ENCODE measurements at places on chromosomes 5 and 9.

DNA sequence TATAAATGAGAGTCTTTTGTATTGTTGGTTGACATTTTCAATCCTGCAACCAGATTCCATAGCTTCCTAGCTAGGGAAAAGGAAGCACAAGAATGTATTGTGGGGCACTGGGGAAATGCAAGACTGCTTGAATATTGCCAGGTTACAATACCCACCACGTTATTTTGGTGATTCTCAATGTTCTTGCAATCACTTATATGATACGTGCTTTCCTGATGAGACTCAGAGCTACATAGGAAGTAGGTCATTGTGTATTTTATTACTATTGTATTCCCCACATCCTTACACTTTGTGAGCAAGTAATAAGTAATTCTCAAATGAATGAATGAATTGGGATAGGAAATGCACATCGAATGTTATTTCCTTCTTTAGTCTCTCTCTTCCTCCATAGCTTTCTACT, 217.1 kb upstream of the CD180 start:
- DNase-seq, result no peak

DNA sequence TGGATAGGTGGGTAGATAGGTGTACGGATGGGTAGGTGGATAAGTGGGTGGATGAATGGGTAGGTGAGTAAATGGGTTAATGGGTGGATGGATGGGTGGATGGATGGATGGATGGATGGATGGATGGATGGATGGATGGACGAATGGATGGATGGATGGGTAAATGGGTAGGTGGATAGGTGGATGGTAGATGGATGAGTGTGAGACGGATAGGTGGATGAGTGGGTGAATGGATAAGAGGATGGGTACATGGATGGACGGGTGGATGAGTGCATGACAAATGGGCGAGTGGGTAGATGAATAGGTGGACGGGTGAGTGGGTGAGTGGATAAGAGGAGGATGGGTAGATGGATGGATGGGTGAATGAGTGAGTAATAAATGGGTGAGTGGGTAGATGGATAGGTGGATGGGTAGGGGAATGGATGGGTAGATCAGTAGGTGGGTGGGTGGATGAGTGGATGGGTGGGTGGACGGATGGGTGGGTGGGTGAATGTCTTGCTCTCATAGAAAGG, 179.2 kb downstream of the FGF18 start:
- DNase-seq, result no peak

GRCh38 chr5:10528056-10528816, 35.6 kb upstream of the ANKRD33B start:
- no peak for DNase-seq

DNA sequence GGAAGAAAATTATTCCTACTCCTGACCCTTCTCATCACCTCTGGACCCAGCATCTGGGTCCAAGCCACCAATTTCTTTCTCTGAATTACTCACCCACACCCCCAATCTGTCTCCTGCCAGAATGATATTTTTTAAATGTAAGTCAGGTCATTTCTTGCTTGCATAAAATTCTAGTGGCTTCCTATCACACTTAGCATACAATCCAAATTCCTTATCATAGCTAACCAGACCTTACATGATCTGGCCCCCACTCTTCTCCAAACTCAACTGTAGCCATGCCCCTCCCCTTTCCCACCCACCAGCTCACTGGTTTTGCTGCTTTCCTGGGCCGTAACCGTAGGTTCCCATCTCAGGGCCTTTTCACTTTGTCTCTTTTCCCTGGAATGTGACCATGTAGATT, 15.2 kb downstream of the HTR4 start:
- no peak for DNase-seq

- DNase-seq, result no peak
Observed at GRCh38 chr9:129235931-129236331, 57.9 kb upstream of the IER5L start.

DNA sequence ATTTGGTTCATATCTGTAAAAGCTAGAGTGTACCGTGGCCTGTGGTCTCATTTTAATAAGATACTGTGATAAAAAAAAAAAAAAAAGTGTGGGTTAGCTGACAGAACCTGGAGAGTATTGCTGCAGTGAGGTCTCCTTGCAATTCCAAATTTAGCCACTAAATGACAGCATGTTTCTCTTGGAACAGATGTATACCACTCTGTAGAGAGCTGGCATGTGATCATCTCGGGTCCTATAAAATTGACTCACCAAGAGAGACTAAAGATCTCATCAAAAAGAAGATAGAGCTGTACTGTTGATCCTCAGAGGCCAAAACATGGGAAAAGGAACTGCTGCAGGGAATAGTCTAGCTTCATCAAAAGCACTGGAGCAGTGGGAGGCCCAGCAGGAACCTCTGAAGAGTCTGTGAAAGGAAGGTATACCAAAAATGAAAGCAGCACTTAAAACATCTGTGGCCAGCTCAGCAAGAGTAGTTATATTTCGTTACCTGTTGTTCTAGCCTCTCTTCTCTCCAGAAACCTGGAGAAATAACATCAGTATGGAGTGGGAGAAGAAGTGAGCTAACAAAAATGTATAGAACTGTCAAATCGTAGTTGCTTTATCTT, 826.8 kb downstream of the EFNA5 start:
- DNase-seq, result no peak

GRCh38 chr5:81361600-81361999, 32.3 kb downstream of the ACOT12 start:
- no peak for DNase-seq

DNA sequence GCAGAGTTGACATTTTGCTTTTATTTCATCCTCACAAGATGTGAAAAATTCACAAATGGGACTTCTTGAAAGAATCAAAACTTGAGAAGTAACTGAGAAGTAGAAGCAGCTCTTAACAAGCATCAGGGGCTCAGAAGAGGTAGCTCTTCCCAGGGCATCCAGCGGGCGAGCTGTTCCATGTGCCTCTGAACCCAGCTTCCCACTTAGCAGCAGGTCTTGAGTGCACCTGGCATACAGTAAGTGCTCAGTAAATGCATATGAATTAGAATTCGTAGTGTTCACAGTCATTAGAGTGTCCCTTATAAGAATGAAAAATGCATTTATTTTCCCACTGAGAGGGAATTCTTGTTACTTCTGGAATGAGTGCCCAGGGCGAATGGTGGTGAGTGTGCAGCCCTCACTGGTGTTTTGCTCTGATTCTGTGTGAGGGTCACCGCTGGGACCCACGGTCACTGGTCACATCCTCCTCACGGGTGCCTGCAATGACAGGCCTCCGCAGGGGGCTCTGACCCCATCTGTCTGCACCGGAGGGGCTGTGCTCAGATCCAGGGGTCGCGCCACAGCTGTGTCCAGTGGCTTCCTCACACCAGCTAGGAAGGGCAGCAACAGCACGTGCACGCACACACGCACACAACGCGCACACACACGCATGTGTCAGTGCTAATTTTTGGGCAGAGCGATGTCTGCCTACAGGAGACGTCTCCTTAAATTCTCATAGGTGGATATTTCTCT, 26.9 kb downstream of the EXOC3 start:
- no peak for DNase-seq

GRCh38 chr9:137076636-137077009, 694 bp upstream of the UAP1L1 start:
- no peak for DNase-seq

GRCh38 chr9:136673975-136674785, 11.5 kb downstream of the EGFL7 start:
- no peak for DNase-seq

GRCh38 chr5:122559676-122560075, 215.2 kb upstream of the SNX2 start:
- DNase-seq, result no peak

DNA sequence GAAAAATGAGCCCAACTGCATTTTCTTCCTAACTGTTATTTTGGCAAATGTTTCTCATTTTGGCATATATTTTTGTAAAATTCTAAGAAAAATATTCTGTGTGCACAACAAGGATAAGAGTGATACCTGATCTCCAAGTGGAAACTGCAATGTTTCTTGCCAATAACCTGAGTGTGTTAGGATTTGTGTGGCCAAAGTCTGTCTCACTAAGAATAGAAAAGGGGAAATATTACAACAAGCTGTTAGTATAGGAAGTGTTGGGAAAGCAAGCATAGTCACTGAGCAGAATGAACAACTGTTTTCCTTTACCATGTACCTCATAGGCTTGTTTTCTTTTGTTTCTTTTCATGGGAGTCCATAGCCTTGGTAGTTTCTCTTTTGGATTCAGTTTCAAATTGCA, 624.2 kb downstream of the MTRR start:
- no peak for DNase-seq

- no peak for DNase-seq
Observed at GRCh38 chr5:89087551-89088318, 204.8 kb upstream of the MEF2C start.

- DNase-seq, result no peak
Observed at GRCh38 chr9:13160051-13160450, 119.4 kb downstream of the MPDZ start.

- peak; percentile 25 for DNase-seq
Observed at GRCh38 chr9:34463098-34463900, 4.7 kb downstream of the DNAI1 start.

DNA sequence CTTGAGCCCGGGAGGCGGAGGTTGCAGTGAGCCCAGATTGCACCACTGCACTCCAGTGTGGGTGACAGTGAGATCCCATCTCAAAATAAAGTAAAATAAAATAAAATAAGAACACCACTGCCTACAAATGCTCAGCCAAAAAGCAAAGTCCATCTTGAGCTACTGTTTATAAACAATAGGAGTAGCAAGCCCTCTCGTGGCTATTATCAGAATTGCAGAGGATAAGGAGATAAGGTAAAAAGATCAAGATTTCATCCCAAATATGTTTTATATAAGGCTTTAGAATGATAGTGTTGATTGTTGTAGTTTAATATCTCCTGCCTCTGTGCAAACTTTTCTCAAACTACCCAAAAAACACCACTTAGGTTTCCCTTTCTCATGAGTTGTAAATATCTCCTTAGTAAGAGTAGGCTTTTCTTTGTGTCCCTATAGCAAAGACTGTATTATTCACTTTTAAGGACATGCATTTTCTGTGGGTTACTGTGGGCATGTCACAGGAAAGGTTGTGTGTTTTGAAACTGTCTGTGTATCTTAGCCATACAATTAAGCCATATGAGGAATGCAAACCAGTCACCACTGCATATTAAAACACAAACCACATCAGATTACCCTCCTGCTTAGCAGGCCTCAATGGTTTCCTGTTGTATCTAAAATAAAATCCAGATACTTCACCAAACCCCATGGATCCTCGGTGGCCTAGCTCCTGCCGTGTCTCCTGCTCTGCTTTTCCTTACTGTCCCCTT, 31.8 kb upstream of the CKS2 start:
- DNase-seq, result no peak

GRCh38 chr9:69601698-69602097, 70.5 kb downstream of the APBA1 start:
- no peak for DNase-seq

GRCh38 chr5:79560771-79561524, 47.0 kb upstream of the HOMER1 start:
- DNase-seq, result peak; percentile 62

DNA sequence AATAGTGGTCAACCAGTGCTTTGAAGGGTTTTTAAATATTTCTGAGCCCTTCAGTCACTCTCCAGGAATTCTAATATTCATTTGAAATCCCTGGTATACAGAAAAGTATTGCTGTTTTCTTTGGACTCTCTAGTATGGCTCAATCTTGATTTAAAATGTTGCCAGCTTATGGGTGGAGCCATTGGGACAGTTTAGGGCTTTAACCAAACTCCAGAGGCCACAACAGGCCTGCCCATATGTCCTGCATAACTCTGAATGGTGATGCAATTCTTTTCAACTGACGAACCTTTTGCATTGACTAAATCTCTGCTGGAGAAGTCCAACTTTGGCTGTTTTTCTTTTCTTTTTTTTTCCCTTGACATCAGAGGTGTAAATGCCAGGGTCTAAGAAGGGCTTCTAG, 10.3 kb upstream of the ANKHD1 start:
- no peak for DNase-seq

- DNase-seq, result no peak
Observed at GRCh38 chr5:127275641-127276193, 14.9 kb upstream of the MEGF10 start.

GRCh38 chr9:87447547-87448432, 49.9 kb upstream of the DAPK1 start:
- DNase-seq, result no peak

DNA sequence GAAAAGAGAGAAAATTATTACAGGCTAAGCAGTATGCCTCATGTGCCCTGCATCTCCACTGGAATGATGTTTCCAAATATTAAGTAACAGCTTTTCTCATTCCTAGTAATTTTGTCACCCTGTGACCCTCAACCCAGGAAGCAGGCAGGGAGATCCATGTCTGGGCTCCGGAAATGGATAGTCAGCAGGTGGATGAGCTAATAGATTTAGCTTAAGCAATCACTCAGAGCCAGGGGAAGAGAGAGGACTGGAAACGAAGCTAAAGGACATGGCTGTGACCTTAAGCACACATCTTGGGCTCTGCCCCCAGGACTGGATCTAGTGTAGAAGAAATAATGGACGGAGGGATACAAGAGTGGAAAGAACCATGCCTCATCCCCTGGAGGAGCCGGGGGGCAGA, 89.5 kb downstream of the ARSB start:
- DNase-seq, result no peak

GRCh38 chr9:8265281-8265680, 465.7 kb upstream of the DMAC1 start:
- no peak for DNase-seq

DNA sequence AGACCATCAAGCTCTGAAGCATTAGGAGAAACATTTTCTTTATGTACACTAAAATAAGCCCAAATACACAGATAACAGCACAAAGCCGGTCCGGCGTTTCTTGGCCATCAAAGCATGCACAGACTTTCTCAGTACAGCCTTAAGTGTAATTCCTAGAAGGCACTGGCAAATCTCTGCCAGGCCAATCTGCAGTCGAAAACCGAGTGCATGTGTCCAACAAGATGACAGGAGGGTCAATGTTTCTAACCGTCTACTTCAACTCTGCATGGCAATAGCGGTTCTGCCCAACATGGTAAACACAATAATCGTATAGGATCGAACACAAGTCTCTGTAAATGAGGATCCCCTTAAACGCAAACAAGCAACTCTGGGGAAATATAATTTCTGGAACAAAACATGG, 1.1 kb downstream of the ARL15 start:
- DNase-seq, result no peak

DNA sequence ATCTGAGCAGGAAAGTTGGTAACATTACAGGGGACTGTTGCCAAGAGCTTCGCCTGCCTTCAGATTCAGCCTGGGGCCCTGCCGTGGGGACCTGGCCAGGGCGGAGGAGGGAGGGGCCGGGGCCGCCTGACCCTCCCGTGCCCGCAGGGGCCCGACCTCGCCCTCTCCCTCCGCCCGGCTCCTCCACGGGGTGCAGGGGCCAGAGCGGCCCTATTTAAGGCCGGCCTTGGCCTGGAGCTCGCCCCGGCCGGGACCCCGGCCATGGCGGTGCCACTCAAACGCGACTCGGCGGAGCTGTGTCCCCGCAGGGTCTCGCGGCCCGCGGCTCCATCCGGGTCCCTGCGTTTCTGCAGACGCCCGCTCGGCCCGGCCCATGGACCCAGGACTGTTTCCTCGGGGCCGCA, 757 bp downstream of the TMEM250 start:
- no peak for DNase-seq

DNA sequence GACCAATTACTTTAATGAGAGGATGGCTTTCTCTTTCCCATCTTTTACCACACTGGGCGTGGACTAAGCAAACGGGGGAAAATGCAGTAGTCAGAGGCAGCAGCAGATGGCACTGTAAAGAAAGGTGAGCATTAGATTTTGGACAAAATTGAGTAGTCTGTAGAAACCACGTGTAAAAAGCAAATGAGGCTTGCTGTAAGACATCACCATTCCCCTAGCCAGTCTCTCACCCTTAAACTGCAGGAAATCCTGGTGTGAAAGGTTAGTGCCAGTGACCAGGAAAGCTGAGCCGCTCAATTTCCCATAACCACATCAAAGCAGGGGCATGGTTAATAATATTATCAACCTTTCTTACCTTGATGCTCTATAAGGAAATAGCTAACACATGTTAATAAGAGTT, 31.8 kb downstream of the SPATA31C2 start:
- no peak for DNase-seq
